Activated naive CD4-positive, alpha-beta T cell treated with anti-CD3 and anti-CD28 coated beads for 36 hours (primary cell): ENCODE measurements at places on chromosomes 3 and 15.
A peak's percentile ranks its signal among the peaks of the same experiment; 100 is the strongest.

- DNase-seq, result no peak
Observed at GRCh38 chr3:60758171-60758570, 493.1 kb downstream of the FHIT start.

DNA sequence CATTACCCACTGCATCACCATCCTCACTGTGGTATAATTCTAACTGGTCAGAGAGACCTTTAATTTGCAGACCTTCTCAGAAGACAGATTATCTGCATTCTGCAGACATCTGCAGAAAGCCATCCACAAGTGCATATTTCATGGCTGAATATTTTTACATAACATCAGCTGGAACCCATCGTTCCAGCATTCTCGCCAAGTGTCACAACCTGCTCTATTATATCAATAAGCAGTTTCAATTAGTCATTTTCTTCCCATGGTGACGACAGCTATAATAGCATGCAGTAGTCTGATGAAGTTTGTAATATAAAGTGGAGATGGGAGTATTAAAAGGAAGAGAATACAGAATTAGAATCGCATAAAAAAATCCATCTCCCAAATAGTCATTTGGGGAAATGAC lies 334.7 kb downstream of the FHIT start:
- DNase-seq, result no peak

- no peak for DNase-seq
Observed at GRCh38 chr3:44920081-44920480, 45.7 kb downstream of the TGM4 start.

DNA sequence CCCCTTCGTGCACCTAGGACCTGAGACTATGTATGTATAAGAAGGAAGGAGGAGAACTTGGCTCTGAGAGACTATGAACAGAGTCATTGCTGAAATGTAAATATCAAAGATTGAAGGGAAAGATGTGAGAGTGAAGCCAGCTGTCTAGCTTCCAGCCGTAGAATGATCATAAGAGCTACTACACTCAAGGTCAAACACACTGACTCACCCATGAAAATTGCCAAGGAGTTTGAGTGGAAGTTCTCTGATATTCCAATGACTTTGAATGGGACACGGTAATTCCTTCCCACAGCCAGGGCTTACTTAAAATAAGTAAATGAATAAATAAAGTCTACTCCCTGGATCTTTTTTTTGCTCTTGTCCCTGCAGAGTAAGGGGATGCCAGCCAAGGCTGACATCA lies 398.9 kb upstream of the TPRG1 start:
- no peak for DNase-seq

DNA sequence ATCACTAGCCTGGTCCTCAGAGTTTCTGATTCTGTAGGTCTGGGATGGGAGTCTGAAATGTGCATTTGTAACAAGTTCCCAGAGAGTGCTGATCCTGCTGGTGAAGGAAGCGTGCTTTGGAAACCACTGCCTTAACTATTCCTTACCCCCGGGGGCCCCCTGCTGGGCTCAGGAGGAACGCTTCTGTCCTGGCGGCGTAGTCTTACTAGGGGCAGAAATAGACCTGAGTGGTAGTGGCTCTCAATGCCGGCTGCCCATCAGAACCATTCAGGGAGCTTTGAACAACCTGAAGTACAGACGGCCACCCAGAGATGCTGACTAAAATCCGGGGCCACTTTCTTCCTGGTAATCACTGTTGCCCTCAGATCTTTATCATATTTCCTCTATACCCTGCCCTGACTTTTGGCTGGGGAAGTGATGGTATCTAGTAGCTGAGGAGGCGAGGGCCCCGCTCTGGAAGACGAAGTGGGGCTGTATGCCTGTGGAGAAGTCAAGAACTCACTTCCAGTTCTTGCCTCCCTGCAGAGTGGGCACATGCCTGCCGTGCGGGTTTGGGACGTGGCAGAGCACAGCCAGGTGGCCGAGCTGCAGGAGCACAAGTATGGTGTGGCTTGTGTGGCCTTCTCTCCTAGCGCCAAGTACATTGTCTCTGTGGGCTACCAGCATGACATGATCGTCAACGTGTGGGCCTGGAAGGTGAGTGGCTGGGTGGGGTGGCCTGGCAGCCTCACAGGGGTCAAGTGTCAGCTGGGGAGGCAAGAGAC lies 16.3 kb upstream of the JMJD7 start:
- DNase-seq, result peak; percentile 85

DNA sequence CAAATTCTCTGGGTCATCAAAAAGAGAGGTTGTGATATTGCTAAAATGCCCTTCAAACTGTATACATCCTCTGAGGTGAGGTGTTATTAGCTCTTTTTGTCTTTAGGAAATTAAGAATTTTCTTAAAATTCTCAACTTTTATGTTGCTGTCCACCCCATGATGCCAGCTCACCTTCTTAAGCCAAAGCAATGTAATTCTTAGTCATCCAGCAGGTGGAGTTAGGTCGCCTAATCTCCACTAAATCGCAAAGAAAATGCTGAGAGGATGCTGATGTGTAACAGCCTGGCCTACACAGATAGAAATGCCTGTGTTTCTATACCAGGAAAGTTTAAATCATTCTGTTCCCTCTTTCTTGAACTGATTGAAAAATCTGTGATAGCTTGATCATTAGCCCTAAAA lies 770.2 kb upstream of the ALCAM start:
- DNase-seq, result peak; percentile 9

DNA sequence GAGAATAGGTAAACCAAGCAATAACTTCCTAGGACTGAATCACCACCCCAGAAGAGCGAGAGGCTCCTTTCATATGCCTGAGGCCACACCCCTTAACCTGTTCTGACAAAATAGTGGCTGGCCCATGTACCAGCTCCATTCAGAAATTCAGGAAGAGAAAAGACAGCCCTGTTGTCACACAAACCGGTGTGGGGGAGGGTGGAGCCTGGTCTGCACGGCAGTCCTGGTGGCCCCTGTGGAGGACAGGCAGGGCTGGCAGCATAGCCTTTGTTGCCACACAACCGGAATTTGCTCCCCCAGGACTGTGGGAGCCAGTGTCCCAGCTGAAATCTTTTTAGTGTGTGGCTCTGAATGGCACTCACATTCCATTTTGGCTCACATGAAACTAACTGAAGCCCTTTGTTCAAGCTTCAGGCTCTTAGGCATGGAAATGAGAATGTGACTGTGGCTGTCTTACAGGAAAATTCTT lies 23.8 kb downstream of the RLBP1 start:
- DNase-seq, result peak; percentile 51

GRCh38 chr3:114052216-114052615 lies 4.1 kb downstream of the CCDC191 start:
- no peak for DNase-seq

DNA sequence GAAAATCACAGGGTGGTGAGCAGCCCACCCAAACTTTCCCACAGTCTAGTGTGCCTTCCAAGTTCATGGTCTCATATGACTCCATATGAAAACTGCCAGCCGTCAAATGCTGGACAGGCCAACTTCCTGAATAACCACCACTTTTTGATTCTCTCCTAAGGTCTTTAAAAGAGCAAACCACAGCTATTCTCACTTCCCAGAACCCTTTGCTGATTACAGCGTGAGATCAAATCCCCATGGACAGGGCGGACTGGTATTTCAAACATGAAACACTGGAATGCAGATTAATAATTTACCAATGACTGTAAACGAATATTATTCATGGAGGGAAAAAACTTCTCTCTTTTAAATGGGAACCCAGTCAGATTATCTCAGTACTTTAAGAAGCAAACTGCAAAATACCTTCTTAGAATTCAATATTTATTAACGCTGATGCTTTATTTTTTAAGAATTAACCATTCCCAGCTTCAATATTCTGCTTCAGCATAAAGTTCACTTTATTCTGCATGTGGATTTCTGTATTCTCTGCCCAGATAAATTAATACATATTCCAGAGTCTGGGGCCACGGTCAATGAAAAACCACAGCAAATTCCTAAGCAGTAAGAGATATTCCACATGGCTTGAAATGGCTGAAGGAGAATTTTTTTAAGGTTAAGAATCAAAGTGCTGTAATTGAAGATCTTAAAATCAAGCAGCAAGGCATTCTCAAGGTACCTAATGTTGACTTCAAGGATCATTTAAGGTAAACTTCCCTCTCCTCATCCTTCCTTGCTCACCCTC lies 42.9 kb downstream of the MYO1E start:
- no peak for DNase-seq

DNA sequence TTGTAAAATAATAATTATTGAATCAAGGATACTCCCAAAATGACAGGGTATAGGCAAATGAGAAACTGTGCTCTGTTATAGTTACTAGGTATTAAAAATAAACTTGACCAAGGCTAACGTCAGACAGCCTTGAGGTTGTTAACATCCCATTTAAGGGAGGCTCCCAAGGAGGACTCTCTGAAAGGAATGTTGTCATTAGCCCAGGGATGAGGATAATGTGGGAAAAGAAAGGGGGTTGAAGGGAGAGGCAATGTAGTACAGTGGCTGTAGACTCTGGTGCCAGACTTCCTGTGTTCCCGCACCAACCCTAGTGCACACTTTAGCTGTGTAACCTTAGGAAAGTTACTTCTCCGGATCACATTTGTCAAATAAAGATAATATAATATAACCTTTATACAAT lies 47.0 kb upstream of the RARB start:
- no peak for DNase-seq

GRCh38 chr3:102060814-102061213 lies 211.5 kb downstream of the NFKBIZ start:
- no peak for DNase-seq

GRCh38 chr3:195907934-195908693 lies at the start of gene TNK2:
Gene TNK2 (minus strand): TSS chr3:195908551. CDS start chr3:195888588, 19,963 bp downstream.
- DNase-seq, result peak; percentile 79

DNA sequence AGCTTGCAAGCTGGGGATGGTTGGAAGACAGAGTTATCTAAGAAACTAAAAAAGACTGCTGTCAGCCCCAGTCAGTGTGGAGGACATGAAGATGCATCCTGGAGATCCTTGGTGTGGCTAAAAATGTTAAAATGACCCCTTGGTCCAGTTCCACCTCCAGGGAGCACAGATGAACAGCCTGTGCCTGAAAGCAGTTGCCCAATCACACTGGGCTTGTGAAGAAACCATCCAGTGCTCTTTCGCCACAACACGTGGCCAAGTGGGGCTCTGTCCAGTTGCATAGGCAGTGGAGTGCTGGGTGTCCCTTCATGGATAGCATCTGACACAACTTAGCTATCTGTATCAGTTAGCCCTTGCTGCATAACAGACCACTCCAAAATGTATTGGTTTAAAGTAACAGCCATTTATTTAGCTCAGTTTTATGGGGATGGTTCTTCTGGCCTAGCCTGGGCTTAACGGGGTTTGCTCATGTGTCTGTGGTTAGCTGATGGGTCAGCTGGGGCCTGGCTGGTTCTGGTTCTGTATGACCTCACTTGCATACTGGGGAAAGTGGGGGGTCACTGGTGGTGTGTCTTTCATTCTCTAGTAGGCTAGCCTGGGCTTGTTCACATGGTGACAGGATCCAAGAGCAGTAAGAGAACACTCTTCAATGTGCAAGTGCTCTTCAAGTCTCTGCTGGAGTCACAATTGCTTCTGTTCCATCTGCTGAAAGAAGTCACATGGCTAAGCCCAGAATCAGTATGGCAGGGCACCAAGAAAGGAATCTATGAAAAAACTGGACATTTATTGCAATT lies 226.2 kb downstream of the PDCD6IP start:
- DNase-seq, result no peak

DNA sequence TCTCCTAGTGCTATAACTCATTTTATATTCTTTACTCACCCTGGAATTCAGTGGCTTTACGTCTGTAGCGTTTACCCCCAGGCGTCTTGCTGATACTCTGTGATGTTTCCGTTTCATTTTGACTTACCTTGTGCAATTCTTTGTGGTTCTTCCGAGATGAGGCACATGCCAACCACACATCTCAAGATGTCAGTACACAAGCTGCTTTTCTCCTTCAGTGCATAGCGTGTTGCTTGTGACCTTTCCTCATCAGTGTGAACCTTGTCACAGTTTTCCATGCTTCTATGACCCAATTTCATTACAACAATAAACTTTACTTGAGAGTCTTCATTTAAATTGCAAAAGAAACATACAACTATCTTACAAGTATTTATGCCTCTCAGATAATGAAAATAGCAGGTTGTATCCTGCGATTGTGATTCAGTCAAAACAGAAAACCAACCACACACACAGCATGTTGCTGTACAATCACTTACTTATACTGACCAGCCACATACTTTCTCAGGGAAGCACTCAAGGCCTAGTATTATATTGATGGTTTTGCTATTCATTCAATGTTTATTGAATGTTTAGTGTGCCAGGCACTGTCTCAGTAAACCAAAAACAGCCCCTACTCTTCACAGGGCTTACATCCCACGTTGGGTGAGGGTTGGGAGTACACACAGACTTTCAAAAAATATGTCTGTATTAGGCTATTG lies 4.6 kb upstream of the TBL1XR1 start:
- DNase-seq, result peak; percentile 81

GRCh38 chr3:35737934-35738706 lies 98.8 kb downstream of the ARPP21 start:
- DNase-seq, result no peak

- no peak for DNase-seq
Observed at GRCh38 chr3:189118896-189119295, 52.9 kb upstream of the TPRG1 start.

- no peak for DNase-seq
Observed at GRCh38 chr3:56288258-56288657, 180.0 kb downstream of the ERC2 start.

- peak; percentile 90 for DNase-seq
Observed at GRCh38 chr15:45458746-45459403, 63.7 kb downstream of the SLC30A4 start.

DNA sequence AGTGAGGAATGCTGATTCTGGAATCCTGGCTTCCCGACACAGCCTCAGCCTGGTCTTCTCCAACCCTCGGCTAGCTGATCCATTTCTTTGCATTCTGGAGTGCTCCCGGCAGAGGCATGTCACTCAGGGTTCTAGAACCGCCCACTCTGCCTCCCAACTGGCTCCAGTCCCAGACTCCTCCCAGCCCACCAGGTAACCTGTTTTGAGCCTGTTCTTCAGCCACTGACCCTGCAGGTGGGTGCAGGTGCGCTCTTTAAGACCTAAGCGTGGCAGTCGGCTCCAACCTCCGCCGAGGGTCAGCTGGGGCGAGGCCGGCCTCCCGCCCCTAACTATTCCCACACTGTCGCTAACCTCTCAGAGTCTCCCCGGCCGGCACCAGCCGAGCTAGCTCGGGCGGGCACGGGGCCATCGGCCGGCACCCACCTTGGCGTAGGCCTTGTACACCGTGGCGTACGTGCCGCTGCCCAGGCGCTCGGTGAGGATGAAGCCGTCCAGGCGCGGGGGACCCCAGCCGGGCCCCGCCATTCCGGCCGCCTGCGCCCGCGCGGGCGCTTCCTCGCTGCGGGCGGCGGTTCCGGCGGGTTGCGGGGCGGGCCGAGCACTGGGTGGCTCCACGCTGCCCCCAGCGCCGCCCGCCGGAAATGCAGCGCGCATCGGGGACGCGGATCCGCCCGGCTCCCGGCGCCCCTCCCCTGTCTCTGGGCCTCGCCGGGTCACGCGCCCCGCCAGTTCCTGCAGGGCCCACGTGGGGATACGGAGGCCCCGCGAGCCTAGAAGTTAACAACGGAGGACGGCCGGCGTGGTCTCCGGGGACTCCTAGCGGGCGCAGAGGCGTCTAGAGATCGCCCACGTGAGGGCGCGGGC lies at the start of gene ULK3:
TSS of gene ULK3 (minus strand) at position 576 of the 864 bp plus-strand sequence. CDS start at position 525, 51 bp downstream.
- peak; percentile 93 for DNase-seq

- no peak for DNase-seq
Observed at GRCh38 chr3:185717627-185718402, 107.0 kb downstream of the IGF2BP2 start.
